ENCODE measurements at places on chromosomes 12 and 14.

- no peak for DNase-seq
These were observed 44.6 kb downstream of the TRAFD1 start for GRCh38 chr12:112169966-112170365.

- no peak for DNase-seq
These were observed 119.0 kb downstream of the GCH1 start for GRCh38 chr14:54783660-54784015.

DNA sequence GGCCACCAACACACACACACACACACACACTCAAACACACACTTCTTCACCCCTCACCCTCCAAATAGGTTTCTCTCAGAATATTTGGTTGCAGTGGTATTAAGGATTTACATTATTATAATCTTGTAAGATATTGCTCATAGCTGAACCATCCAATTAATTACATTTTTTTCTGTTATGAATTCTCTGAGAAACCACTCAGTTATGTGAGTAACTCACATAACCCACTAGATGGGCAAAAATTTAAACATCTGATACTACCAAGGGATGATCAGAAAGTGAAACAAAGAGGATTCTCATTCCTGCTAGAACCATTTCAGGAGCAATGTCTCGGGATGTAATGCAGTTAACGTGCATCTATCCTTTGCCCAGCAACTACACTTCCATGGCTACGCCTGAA is 31.6 kb downstream of the TMTC1 start:
- DNase-seq, result no peak

GRCh38 chr12:124434354-124434753 is 133.1 kb downstream of the NCOR2 start:
- no peak for DNase-seq

- DNase-seq, result no peak
These were observed 1487.0 kb upstream of the FLRT2 start for GRCh38 chr14:84042992-84043391.

- DNase-seq, result no peak
These were observed 154.4 kb downstream of the PTPN11 start for GRCh38 chr12:112573141-112573540.

DNA sequence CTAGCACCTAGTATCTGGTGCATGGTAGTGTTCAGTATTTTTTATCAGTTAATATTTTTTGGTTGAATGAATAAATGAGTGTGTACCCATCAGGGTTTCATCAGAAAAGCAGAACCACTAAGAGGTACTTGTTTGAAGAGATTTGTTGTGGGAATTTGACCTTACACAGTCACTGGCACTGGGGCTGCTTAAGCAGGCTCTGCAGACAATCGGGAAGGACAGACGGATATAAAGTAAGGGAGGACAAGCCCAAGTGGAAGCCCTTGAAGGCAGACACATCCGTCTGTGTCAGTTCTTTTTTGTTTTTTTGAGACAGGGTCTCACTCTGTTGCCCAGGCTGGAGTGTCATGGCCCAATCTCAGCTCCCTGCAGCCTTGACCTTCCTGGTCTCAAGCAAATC is 38.7 kb downstream of the CD9 start:
- DNase-seq, result no peak

DNA sequence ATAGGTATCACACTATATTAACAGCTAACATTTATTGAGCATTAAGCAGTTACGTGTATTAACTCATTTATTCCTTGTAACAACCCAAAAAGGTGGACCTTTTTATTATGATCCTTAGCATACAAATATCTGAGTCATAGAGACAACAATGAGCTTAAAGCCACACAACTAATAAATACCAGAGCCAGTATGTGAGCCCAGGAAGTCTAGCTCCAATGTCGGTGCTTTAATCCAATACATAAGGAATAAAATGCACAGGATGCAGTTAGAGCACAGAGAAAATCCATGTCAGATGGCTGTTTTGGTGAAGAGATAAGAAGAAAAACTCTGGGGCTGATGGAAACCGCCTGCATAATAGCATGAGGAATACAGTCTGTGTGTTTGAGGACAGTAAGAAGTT is 888.6 kb downstream of the TMTC2 start:
- no peak for DNase-seq

DNA sequence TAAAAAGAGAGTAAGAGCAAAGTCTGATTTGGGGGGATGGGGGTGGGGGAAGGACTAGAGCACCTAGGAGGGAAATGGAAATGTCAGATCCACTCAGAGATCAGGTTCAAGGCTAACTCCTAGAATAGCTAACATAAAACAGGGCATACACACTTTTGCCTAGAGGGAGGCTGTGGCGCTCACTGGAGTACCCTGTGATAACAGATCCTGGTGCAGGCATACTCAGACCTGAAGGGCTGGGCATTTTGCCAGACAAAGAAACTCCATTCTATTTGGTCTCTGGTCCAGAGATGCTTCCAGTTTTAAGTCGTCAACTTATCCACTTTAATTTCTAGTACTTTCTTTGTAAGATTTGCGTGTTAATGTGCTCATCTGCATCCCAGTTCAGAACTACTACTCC is 5.8 kb downstream of the CTDSP2 start:
- no peak for DNase-seq

- DNase-seq, result no peak
These were observed 4.3 kb downstream of the PAX9 start for GRCh38 chr14:36665887-36666415.

DNA sequence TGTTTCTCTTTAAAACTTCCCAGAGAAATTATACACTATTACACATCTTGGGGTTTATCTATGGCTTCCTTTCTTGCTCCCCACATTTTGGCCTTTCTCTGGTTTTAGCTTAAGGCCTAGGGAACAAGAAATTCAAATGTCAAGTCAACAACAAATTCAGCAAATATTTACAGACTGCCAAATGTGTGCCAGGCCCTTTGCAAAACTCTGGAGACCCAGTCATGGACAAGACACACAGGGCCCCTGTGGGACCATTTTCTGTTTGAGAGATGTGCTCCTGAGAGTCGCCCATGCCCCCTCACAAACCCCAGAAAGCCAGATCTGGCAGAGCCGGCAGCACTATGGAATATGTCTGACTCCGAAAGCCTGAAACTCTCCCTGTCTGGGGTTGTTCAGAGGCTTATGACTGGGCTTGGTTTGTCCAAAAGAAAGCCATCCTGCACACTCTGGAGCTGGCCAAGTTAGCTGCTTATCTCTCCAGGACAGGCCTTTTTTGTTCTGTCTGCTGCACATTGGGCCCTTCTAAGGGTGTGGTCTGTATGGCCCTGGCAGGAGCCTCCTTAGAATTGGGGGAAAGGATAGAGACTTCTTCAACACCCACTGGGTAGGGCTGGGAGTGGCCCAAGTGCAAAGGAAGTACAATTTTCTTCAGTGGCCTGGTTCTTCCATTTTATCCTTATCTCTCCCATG is 1.1 kb upstream of the KRT3 start:
- DNase-seq, result no peak

DNA sequence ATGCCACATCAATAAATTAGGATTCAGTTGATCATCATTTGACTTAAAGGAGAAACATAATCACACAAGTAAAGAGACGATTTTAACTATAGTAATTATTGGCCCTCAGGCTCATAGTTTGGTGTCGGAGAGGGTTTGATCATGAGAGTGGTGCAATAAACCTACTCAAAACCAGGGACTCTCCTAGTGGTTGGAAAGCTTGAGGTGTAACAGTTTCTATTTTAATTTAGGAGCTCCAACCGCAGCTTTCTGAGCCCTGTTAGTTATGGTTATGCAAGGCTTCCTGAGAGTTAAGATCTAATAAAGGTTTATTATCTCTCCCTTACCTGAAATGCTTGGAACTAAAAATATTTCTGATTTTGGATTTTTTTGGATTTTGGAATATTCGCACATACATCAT is 36.4 kb downstream of the TMTC2 start:
- DNase-seq, result no peak

- DNase-seq, result no peak
These were observed 9.9 kb downstream of the TUNAR start for GRCh38 chr14:95886366-95887056.

GRCh38 chr12:23108957-23109356 is 484.0 kb downstream of the ETNK1 start:
- DNase-seq, result no peak

- no peak for DNase-seq
These were observed 5.9 kb downstream of the FOXA1 start for GRCh38 chr14:37588956-37589714.

DNA sequence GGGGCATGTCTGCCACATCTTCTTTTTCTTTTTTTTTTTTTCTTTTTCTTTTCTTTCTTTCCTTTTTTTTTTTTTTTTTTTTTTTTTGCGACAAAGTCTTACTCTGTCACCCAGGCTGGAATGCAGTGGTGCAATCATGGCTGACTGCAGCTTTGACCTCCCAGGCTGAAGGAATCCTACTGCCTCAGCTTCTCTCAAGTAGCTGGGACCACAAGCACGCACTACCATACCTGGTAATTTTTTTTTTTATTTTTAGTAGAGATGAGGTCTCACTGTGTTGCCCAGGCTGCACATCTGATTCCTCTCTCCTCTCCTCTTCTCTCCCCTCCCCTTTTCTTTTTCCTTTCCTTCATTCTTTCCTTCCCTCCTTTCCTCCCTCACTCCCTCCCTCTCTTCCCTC is 18.5 kb downstream of the SLC15A5 start:
- no peak for DNase-seq

DNA sequence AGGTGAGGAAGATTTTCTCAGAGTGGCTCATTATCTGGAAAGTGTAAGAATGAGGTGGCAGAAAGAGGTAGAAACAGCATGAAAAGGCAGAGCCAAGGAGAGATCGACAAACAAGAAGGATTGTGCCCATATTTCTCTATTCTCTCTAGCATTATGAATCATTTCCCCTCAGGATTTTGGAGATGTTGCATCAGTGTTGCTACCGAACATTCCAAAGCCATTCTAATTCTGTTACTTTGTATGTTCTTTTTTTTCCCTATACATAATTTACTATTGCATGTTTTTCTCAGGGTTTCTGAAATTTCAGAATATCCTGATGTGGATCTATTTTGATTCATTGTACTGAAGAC is 61.4 kb downstream of the KICS2 start:
- DNase-seq, result no peak

GRCh38 chr12:14841761-14842160 is 1.6 kb downstream of the ART4 start:
- DNase-seq, result no peak

DNA sequence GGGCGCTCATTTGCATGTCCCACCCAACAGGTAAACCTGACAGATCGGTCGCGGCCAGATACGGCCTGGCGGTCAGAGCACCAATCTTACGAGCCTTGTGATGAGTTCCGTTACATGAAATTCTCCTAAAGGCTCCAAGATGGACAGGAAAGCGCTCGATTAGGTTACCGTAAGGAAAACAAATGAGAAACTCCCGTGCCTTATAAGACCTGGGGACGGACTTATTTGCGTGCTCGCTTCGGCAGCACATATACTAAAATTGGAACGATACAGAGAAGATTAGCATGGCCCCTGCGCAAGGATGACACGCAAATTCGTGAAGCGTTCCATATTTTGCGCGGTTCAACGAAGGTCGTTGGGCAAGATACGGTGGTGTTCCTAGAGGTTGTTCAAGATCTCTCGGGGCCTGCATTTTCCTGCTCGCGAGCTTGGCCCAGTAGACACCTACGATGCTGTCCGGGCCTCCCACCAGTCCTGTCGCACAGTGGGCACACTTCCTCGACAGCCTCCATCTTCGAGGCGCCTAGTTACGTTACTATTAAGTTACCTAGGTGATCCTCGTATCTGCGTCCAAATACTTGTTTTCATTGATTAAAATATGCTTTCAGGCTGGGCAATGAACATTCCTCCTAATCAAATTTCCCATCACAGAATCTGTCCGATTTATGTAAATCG is at the start of gene RNU6-7:
Gene RNU6-7 (plus strand): TSS at position 230 of the 675 bp plus-strand sequence.
- no peak for DNase-seq

DNA sequence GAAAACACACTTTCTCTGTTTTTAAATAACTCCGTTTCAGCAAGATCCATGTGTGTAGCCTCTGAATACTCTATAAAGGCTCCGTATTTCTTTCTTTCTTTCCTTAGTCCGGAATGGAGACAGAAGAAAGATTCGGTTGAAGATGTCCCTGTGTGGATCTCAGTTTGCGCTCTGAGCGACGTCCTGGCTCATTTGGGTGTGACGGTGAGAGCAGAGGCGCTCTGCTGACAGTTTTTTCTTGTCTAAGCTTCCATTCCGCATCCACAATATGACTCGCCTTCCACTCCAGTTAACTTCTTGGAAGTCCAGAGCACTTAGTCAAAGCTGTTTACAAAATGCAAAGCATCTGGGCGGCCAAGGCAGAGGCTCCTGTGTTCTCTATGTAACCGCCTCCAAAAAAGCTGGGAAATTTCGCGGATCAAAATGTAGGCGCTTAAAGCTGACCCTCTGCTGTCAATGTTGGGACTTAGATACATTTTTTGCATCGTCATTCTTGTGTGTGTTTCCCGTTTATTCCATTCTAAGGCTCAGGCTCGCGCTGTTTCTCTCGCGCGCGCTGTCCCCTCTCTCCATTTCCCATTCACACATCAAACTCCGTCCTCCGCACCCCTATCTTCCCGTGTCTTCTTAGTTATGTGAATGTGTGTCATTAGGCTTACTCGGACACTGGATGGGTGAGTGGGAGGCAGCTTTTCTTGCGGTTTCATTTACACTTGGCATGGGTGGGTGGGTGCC is 880 bp upstream of the FLRT2 start:
- DNase-seq, result no peak

DNA sequence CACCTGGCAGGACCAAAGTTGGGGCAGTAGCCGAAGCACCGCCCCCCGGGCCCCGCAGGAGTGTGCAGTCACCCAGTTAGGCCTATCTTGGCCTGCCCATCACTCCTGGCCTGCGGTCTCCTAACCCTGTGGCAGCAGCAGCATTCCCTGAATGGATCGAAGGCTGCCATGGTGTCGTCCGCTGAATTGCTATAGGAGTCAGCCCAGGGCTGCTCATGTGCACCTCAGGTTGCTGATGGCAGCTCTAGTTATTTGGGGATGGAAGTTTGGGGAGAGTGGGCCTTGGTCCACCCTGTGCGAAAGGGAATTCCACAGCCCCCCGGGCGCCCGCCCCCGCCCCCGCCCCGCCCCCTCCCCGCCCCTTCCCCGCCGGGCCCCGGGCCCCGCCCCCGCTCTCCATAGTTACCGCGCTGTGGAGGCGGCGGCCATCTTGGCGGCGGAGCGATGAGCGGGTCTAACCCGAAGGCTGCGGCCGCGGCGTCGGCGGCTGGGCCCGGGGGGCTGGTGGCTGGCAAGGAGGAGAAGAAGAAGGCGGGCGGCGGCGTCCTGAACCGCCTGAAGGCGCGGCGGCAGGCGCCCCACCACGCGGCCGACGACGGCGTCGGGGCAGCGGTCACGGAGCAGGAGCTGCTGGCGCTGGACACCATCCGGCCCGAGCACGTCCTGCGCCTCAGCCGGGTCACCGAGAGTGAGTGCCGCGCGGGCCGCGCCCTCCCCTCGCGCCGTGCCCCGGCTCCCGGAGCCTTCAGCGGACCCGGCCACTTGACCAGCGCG is at the start of gene UNC119B:
Gene UNC119B (plus strand): TSS at position 428 of the 774 bp plus-strand sequence. CDS start 17 bp downstream, at position 445.
- peak; percentile 62 for DNase-seq

- no peak for DNase-seq
These were observed 154.3 kb downstream of the HELB start for GRCh38 chr12:66456612-66457011.

All from stimulated activated CD4-positive, alpha-beta T cell treated with anti-CD3 and anti-CD28 coated beads, TNF-alpha, amount 100 ng/mL, for 4 hours (primary cell).